ENCODE measurements at places on chromosomes 3 and 15.
A peak's percentile ranks its signal among the peaks of the same experiment; 100 is the strongest.

- no peak for DNase-seq
These were observed 137.5 kb upstream of the SPRED1 start for GRCh38 chr15:38115121-38115520.

- no peak for DNase-seq
These were observed 84.5 kb upstream of the GALNT15 start for GRCh38 chr3:16090024-16090423.

GRCh38 chr3:62007036-62007435 is 366.3 kb downstream of the FEZF2 start:
- no peak for DNase-seq

DNA sequence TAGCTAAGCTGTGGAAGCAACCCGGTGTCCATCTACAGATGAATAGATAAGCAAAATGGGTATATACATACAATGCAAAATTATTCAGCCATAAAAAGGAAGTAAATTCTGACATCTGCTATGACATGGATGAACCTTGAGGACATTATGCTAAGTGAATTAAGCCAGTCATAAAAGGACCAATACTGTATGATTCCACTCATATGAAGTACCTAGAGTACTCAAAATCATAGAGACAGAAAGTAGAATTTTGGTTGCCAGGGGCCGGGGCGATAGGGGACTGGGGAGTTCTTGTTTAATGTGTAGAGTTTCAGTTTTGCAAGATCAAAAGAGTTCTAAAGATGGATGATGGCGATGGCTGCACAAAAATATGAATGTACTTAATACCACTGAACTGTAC is 10.3 kb downstream of the EID1 start:
- DNase-seq, result no peak

DNA sequence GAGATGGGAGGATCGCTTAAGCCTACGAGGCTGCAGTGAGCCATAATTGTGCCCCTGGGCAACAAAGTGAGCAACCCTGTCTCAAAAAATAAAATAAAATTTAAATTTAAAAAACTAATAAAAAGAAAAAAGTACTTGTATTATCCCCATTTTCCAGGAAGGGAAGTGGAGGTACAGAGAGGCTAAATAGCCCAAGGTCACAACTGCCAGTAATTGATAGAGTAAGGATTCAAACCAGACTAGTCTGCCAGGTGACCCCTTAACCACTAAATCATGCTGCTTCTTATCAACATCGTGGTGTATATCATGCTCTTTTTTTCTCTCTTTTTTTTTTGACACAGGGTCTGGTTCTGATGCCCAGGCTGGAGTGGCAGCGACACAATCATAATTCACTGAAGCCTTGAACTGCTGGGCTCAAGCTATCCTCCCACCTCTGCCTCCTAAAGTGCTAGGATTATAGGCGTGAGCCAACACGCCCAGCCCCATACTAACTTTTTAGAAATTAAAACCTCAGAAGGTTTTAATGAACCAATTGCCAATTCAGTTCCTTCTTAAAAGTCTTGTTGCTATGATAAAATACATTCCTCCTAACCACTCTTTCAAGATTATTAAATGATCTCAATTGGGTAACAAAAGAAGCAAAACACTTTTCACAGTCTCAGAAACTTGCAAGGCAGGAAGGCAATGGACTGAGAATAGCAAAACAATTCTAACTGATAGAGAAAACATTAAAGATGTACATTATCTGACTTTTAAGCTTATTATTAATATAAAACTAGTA is 30.5 kb downstream of the HERC1 start:
- DNase-seq, result no peak

DNA sequence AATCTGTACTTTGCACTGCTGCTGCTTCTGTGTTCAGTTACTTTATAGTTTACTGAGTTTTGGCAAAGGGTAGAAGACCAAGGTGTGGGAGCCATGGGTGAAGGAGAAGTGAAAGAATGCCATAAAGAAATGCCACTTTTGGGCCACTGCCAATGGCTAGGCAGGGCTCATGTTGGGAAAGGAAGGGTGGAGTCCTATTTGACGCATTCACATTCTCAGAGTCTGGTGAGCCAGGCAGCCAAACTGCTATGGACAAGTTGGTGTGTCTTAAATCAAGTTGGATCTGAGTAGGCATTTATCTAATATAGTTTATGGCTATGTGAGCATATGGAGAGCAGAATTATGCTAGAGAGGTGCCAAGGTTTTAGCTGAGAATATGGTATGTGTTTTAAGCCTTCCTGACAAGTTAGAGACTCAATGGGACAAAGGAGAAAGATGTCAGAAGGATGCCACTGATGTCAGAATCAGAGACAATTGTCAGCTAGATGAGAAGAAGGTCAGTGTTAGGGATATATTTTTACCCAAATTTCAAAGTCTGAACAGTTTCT is 296.1 kb downstream of the AGBL1 start:
- no peak for DNase-seq

- DNase-seq, result no peak
These were observed 5.2 kb upstream of the LCTL start for GRCh38 chr15:66570842-66571478.

GRCh38 chr15:82122746-82123400 is 77.1 kb upstream of the MEX3B start:
- no peak for DNase-seq

DNA sequence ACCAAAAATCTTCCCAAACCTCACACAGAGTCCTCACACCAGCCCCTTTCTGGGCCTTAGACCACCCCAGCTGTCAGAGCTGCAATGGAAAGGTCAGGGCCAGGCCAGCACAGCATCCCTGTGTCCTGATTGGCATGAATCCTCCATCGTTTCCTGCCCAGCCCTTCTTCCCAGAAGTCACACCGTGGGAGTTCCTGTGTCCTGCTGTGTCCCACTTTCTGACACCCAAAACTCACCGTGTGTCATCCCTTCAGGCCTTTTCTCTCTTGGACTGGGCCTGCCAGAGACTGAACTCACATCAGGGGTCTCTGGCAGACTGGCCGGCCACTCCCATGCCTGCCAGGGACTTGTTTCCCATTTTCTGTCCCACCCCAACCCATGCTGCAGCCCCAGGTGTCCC is 32.5 kb upstream of the CHRNB4 start:
- DNase-seq, result no peak

DNA sequence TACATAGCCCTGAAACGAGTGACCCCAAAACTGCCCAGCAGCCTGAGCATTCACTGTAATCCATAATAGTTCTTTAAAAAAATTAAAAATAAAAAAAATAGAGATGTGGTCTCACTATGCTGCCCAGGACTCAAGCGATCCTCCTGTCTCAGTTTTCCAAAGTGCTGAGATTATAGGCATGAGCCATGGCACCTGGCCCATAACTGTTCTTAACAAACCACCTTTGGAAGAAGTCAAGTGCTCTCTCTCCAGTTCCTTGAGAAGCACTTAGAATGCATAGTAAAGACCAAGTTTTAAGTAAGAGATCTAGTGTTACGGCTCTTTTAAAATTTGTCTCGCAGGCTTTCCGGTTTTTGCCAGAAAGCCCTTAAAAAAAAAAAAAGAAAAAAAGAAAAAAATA is 8.2 kb downstream of the CDC25A start:
- DNase-seq, result no peak

GRCh38 chr15:56821721-56822425 is 88.6 kb upstream of the ZNF280D start:
- DNase-seq, result no peak

GRCh38 chr3:17182166-17182565 is 297.4 kb downstream of the PLCL2 start:
- DNase-seq, result no peak

- no peak for DNase-seq
These were observed 49.1 kb downstream of the KLHL25 start for GRCh38 chr15:85745525-85746150.

DNA sequence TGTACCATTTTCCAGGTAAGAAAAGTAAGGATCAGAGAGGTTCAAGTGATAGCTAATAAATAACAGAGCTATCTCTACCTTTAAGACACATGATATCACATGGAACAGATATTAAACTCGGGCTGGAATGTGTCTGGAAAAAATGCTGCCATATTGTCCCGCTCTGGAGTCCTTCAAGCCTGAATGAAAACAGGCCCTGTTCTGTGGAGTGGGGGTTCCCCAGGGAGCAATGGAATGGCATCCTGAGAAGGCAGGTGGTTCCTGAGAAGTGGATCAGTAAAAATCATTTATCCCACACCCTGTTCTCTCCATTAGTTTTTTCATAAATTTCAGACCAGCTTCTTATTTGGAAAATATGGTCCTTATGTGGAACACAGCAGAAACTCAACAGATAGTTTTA is 57.3 kb upstream of the PRTG start:
- DNase-seq, result no peak

DNA sequence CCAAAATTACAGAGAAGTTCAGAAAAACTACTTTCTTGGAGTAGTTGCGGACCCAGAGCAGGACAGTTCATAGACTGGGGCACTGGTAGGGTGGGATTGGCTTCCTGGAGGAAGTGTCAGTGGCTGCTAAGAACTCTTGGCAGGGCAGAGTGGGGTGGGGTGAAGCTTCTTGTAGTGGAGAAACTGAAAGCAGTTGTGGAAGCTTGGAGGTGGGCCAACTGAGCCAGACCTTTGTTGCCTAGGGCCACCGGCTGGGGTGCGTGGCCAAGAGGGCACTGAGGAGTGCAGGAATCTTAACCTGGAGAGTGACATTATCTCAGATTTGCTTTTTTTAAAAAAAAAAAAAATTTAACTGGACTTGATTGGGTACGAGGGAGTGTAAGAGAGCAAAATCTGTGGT is 3.1 kb downstream of the KAT2B start:
- peak; percentile 24 for DNase-seq

DNA sequence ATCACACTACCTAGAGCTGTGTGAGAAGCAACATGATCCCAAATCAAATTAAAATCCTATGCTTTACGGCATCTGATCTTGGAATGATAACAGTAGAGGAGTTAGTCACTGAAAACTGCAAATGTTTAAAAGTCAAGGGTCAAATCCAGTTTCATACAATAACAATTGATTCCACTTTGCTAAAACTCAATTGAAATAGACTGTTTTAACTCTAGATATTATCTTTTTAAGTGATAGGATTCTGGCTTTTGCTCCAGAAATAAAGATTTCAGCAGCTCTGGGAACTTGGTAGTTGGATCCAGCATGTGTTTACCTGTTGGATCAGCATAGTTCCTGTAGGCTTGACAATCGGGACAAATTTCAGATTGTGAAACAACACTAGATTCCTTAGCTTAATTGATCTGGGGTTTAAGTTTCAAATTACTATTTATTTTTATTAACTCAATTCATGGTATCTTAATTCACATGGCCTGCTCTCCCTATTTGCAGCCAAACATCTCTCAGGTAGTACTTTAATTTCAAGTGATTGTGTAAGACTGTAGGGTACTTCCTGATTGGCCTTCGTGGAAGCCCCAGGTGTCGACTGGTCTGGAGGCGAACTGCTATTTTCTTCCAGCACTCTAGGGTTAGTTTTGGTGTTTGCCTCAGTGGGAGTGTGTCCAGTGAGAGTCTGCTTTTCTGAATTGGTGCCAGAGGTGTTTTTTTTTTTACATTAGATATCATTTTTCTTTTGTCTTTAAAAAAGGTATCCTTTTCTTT is 16.6 kb downstream of the NFKBIZ start:
- no peak for DNase-seq

DNA sequence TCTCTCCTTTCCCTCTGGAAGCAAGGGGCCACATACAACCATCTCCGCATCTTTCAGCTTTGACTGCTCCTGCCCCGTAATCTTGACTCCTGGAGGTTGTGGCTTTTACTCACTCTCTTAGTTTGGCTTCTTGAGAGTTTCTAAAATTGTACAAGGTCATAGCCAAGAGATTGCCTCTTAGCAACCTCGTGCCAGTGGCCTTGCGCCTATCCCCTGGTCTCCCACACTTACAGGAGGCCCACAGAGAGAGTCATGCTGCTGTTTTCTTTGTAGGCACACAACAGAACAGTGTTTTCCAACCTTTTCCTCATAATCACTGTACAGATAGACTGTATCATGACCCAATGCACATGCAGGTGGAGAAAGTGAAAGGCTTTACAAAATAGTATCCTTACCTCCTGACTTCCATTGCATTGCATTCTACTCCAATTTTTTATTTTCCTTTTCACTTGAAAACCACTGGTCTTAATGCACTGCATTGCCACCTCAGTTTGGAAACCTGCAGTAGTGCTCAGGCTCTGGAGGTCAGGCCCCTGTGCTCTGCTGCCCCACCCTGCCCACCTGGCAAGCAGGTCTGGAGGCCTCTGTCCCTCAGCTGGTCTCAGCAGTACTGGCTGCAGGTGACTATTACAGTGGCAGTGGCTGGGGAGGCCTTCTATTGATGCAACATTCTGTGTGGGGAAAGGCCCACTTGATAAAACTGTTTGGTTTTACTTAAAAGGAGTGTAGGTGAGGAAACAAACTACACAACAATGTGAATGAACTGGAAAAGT is 156.2 kb downstream of the DNAJB8 start:
- no peak for DNase-seq

DNA sequence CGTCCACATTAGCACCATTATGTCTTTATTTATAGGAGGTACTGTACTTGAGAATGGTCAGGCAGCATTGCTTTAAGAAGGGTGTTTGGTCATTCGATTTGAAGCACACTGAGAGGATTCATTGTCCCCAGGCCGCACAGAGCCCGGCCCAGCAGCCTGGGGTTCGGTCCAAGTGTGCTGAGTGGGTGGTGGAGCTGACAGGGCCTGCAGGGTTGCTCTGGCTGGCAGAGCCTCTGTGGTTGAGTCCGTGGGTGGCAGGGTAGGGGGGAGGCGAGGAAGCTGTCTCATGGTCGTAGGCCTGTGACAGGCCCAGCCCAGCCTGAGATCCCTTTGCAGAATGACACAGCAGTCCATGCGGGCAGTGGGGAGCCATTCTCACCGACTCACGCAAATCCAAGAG is 227.7 kb upstream of the TOPAZ1 start:
- DNase-seq, result no peak

DNA sequence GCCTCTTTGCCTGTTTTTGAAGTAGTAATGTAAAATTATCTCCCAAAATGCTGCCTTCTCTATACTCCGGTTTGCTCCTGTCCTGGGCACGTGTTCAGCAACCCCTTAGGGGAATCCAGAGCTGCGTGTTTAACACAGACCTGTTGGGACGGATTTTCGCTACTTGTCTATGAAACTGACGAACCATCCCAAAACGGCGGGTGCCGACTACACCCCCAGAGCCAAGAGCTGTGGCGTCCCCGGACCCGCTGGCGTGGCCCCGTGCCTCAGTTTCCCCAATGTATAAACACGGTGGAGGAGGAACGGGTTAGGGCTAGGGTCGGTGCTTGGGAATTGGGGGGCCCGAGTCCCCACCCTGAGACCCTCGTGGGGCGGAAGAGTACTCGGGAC is 473 bp downstream of the FHIT start:
- peak; percentile 8 for DNase-seq
